ENCODE measurements at places on chromosomes 12 and 14. TPM values are rescaled to one million over a fixed set of nuclear protein-coding genes. Genes with fewer than 3 reads are reported as not detected.

DNA sequence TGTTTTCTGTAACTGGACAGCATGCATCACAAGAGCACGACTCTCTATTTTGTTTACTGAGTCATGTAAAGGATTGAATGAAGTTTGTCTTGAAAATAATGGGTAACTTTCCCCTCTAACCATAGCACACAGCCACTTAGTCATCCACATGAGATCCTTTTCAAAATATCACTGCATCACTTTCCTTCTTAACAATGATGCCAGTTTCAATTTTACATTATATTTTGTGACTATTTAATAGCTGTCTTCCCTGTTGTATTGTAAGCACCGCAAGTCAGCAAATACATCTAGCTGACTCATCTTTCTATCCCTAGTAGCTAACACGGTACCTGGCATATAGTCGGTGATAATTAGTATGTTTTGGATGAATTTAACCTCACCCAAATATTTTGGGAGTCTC, 83.3 kb upstream of the PPM1H start:
- DNase-seq: no peak

GRIN2B gene
- not detected for total RNA-seq

DNA sequence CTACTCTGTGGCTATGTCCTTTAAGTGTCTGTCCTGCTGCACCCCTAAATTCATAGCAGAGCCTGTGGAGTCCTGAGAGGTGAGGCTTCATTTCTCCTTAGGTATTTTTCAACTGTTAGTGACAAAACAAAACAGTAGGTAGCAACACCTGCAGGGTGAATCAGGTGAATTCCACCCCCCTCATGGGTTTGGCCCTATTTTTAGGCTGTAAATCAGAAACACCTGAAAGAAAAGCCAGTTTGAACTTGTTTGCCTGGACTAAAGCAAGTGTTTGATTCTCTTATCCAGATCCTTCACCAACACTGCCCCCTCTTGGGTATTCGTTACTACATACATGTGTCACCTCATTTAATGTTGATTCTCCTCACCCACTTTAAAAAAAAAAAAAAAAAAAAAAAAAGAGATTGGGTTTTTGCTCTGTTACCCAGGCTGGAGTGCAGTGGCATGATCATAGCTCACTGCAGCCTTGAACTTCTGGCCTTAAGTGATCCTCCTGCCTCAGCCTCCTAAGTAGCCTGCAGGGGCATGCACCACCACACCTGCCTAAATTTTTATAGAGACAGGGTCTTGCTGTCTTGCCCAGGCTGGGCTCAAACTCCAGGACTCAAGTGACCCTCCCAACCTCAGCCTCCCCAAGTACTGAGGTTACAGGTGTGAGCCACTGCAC, 10.3 kb downstream of the TBPL2 start:
- DNase-seq: peak; percentile 41

GRCh38 chr14:61328626-61329262, 7.4 kb downstream of the PRKCH start:
- no peak for DNase-seq

DNA sequence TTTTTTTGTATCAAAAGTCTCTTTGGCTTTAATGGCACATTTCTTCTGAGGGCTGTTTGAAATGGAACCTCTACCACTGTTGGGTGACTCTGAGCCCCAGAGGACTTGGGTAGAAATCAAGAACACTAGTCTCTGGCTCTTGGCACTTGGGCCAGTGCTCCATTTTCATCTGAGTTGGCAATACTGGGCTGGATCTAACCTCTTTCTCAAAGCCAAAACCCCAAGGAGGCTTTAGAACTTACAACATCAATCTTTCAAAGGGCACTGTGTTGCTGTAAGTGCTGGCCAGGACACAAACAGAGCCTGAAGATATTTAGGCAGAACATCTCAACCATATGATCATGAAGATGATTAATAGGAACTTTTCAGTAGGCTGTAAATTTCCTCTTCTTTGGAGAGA, 34.0 kb upstream of the PLEKHG7 start:
- no peak for DNase-seq

KRT82 gene
- not detected for total RNA-seq

HOXC10 gene
- total RNA-seq: not detected

DNA sequence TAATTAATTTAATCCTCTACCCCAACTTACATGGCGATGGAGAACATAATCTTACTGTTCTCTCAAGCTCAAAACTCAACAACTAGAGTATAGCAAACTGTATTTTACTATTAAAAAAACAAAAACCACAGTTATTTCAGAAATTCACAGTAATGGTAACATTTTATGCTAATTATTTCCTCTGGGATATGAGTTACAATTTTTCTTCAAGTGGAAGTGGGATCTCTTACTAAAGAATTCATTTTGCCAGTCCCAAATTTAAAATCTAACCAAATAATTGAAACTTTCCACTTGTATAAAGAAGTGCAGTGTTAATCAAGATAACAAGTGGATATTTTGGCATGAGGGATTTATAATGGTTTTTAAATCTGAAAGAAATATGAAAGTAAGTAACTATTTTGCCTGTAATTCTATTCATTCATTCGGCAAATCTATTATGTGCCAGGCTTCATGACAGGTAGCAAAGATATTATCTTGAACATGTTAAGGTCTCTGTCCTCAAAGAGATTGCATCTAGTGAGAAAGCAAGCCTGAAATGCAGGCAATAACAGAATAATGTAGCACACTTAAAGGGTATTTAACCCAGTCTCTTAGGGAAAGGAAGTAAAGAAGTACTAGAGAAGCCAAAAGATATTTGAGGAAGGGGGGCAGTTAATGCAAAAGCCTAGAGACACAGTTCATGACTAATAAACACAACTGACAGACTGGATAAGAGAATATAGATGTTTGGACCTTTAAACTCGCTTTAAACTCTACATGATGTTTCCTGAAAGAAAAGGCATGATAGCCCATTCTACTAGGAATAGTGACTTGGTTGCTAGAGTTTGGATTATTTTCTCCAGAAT, 44.0 kb downstream of the TAOK3 start:
- DNase-seq: no peak

GRCh38 chr14:101129521-101130167, 226.1 kb upstream of the RTL1 start:
- DNase-seq: no peak

TRPV4 gene
- not detected for total RNA-seq

GRCh38 chr12:57822392-57823130, 4.0 kb upstream of the AVIL start:
- DNase-seq: no peak

MAP1LC3B2 gene
- 0.83 TPM for total RNA-seq

- DNase-seq: peak; percentile 87
Observed at GRCh38 chr12:110079477-110080400, 31.4 kb upstream of the C12orf76 start.

GRCh38 chr12:53961025-53961761, 6.5 kb downstream of the HOXC12 start:
- DNase-seq: no peak

Measured in activated CD4-positive, alpha-beta memory T cell treated with anti-CD3 and anti-CD28 coated beads, Interleukin-2, amount 10 ng/mL, durations not matched to agents 7 days and 5 days (primary cell).